ENCODE measurements at places on chromosomes 13 and 19.

GRCh38 chr19:29804493-29804892 lies 7.3 kb upstream of the CCNE1 start:
- DNase-seq = no peak

GRCh38 chr13:91946498-91947070 lies 548.2 kb downstream of the GPC5 start:
- DNase-seq = peak; percentile 31

- DNase-seq = no peak
Observed at GRCh38 chr19:16359074-16359473, 34.4 kb downstream of the KLF2 start.

- DNase-seq = peak; percentile 24
Observed at GRCh38 chr19:36113894-36114720, 568 bp downstream of the POLR2I start.

DNA sequence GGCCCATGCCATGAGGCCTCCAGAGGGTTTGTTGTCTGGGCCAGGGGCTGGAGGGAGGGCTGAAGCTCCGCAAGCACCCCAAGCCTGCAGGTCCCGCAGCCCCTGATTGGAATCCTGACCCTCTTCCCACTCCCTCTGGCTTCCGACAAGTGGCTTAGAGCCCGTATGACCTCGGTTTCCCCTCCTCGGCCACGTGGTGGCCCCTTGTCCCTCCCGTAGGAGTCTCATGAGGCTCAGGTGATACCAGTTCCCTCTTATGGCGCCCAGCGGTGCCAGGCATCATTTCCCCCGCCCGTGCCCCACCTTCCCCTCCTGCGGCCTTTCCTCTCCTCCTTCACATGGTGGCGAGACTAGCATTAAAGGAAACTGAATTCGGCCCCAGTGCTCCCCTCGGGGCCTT lies 6.1 kb downstream of the THOP1 start:
- DNase-seq = no peak
